Stimulated activated CD4-positive, alpha-beta T cell treated with anti-CD3 and anti-CD28 coated beads, Interleukin-4, amount 100 ng/mL, for 24 hours (primary cell): ENCODE measurements at places on chromosomes 1 and 21.

DNA sequence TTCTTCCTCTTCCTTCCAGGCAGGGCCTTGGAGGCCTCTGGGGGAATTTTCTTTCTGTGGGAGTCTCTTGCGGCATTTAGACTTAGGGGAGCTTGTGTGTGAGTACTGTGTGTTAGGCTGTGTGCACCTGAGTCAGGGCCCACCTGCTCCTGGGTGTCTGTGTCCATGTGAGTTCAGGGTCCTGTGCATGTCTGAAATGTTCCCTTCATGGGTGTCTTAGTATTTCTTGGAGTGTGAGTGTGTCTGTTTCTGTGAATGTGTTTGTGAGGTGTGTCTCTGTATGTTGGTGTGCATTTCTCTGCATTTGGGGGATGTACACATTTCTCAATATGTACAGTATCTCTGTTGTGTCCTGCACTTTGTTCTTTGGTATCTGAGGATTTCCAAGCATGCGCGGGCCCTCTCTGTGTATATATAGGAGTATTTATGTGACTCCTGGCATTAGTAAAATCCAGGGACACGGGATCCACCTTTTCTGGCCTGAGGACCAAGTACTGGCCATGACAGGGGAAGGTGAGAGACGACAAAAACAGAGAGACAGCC, 2.4 kb downstream of the TFAP2E start:
- no peak for DNase-seq

- DNase-seq: peak; percentile 51
Measured at GRCh38 chr1:110962892-110963690, 631 bp downstream of the LRIF1 start.

- DNase-seq: no peak
Measured at GRCh38 chr1:43866201-43866600, 67.4 kb upstream of the ARTN start.

DNA sequence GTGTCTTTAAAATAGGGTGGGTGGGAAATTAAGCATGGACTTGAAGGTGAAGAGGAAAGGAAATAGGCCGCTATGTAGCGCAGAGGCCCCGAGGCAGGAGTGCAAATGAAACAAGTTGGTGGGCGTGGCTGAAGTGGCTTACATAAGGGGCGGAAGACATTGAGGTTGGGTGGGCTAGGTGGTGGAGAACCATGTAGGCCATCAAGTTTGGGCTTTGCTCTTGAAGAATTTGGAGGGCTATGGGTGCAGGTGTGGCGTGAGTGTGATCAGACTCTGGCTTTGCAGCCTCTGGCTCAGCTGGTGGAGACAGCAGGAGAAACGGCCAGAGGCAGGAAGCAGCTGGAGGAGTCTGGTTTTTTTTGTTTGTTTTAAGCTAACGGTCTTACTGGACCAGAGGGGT, 6.7 kb downstream of the SLFNL1 start:
- DNase-seq: no peak

GRCh38 chr1:14650951-14651350, 52.5 kb downstream of the KAZN start:
- DNase-seq: no peak

GRCh38 chr1:211762206-211762605, 68.4 kb downstream of the LPGAT1 start:
- no peak for DNase-seq

DNA sequence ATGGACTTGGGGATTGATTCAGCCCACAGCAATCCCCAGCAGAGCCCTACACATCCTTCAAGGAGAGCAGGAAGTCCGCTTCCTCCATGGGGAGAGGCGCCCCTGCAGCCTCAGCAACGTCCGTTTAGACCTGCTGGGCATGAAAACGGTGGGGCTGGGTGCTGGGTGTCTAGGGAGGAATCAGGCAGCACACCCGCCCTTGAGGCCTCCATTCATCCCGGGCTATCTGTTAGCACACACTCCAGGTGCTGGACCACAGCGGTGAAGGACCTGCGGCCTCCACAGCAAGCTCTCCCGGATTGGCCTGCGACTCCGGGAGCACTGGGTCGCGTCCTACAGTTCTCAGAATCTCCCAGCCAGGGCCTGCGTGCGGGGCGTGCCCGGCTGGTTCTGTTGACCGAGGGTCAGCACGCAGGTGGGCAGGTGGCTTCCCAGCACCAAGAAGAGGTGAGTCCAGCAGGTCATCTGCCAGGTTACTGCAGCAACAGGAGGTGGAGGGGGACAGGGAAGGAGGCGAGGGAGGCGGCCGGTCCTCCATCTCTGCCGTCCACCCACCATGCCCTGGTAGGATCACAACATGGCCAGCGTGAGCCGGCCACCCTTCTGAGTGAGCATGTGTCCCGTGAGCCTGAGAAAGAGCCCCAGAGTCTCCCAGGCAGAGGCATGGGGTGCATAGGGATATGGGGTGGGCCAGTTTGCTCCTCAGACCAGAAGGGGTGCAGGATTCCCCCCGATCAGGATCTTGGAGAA, 96.6 kb downstream of the RIPK4 start:
- no peak for DNase-seq

DNA sequence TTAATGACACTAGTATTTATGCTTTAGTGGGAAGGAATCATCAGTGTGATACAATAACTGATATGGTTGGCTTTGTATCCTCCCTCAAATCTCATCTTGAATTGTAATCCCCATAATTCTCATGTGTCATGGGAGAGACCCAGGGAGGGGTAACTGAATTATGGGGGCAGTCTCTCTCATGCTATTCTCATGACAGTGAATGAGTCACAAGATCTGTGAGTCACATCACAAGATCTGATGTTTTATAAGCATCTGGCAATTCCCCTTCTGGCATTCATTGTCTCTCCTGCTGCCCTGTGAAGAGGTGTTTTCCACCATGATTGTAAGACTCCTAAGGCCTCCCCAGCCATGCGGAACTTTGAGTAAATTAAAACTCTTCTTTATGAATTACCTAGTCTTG, 1760.3 kb downstream of the NCAM2 start:
- DNase-seq: no peak

- DNase-seq: no peak
Measured at GRCh38 chr1:16976966-16977365, 3.5 kb downstream of the MFAP2 start.

- no peak for DNase-seq
Measured at GRCh38 chr1:62423580-62424242, 13.1 kb upstream of the USP1 start.

DNA sequence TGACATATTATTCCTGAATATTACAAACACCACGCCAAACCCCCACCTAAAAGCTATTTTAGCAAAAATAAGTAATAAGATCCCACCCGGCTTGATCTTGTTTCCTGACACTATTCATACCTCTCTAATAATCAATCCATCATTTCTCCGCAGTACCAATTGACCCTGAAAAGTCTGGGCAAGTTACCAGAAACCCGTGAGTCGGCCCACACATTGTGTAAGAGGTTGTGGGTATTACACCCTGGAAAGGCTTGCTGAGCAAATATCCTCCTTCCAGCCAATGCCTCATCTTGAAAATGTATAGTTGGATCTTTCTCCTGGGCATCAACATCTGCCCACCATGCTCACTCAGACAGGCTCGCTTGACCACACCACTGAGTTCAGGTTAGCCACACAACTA, 451.0 kb downstream of the TTLL7 start:
- DNase-seq: no peak

DNA sequence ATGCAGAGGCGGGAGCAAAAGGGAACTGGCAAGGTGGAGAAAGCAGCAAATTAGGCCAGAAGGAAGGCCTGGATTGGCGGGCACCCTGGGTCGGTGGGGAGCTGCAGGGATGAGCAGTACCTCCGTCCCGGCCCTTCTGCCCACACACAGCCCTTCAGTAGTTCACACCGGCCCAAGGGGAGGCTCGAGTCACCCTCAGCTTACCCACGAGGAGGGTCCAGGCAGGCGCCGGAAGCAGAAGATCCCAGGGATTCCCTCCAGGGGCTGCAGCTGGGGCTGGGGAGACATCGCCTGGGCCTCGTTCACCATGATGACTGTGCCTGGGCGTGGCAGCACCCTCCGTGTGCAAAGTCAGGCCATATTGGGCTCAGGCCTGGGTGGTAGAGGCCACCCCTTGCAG, 190.0 kb downstream of the PRDM16 start:
- DNase-seq: no peak

- no peak for DNase-seq
Measured at GRCh38 chr1:201517631-201518030, 10.7 kb upstream of the CSRP1 start.

DNA sequence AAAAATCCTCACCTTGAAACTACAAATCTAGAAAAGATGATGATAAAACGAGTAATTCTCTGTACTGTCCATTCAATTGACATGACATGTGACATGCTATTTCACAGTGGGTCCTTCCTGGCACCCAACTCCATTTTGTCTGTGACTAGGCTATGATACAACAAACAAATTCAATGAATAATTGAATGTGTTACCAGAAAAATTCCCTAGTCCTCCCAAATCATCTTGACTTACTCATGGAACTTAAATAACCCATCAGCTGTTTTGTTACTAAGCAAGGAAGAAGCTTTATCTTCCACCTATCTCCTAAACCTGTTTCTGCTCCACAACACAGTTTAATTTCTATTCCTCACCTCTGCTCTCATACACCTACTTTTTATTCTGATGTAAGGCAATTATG, 30.4 kb downstream of the B3GALNT2 start:
- DNase-seq: no peak

DNA sequence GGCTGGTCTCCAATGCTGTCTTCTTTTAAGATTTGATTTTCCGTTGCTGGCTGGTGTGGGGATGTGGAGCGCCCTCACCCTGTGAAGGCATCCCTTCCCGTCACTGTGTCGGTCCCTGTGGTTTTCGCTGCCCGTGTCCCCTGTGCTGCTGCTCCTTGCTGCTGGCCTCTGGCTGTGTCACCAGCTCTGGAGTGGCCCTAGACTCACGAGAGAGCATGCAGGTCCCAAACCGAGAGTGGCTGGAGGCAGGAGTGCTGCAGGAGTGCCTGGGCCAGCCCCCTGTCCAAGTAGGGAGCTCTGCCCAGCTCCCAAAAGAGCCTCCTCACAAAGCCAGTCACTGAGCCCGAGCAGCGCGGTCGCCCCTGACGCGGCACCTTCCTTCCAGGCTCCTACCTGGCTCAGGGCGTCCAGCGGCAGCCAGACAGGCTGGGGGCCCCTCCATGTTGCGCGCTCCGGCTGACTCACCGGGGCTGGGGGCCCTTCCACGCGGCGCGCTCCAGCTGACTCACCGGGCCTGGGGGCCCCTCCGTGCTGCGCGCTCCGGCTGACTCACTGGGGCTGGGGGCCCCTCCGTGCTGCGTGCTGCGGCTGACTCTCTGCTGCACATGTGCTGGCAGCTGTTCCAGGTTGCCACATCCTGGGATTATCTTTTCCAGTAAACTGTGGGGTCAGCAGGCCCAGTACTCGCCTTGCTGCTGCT, 106.7 kb upstream of the COL6A1 start:
- DNase-seq: no peak

- DNase-seq: no peak
Measured at GRCh38 chr1:24343412-24344089, 24.4 kb downstream of the GRHL3 start.

DNA sequence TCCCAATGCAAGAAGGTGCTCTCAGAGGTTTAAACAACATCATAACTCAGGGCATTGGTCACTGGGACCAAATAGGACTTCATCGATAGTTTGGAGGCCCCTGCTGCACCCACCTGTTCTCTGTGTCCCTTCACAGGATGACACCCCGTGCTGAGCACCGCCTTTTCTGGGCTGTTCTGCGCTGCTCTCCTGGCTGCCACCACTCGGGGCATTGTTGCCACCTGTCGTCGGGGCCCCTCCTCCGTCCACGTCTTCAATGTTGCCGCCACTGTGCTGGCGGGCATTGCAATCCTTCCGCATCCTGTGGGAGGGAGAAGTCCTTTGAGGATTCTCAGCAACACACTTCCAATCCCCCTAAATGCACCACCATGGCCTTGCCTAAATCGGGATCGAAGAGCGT, 47.7 kb downstream of the NTPCR start:
- no peak for DNase-seq

GRCh38 chr1:172323686-172324085, 96.8 kb upstream of the C1orf105 start:
- DNase-seq: no peak

DNA sequence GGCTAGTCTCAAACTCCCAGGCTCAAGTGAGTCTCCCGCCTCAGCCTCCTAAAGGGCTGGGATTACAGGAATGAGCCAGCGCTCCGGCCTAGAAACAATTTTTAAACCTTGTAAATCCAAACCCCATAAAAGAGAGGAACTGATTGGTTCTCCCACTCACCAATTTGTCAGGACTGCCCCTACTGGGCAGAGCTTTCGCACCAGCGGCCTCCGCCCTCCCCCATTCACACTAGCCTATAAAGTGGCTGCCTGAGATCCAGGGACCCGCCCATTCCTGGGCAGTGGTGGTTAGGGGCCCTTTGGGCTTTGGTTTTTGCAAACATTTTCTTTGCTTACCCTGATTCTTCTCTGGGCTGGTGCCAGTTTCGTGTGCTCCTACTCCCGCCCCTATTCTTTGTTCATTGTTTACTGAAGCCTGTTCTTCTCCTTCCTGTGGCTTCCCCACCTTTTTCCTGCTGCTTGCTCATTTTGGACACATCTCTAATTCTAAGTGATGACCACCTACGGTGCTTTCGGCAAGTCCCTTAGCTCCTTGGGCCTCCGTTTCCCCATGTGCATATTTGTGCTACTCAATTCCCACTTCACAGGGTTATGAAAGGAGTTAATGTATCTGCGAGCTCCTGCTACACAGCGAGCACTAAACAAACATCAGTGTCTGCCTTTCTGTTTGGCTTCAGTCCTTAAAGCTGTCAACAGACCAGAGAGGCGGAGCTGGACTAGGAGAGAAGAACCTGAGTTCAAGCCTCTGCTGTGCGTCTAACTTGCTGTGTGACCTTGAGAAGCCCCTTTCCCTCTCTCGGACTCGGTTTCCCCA, 39.8 kb upstream of the CLIC4 start:
- peak; percentile 14 for DNase-seq

DNA sequence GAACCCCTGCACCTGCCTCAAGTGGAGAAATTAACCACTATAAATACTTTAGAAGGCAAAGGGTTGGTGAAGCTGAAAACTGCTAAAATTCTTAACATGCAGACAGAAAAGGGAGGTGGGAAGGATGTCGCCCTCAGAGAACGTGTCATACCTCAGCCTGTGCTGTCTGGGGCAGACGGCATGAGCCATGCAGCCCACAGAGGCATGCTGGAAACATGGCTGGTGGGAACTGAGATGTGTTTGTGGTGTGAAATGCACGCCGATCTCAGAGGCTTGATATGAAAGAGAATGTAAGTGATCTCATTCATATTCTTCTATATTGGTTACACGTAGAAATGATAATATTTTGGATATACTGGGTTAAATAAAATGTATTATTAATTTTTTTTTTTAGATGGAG, 16.3 kb downstream of the AGPAT3 start:
- DNase-seq: peak; percentile 61

- no peak for DNase-seq
Measured at GRCh38 chr1:166086113-166086883, 80.5 kb downstream of the FAM78B start.

- DNase-seq: no peak
Measured at GRCh38 chr1:154158307-154159125, 3.6 kb upstream of the NUP210L start.

- DNase-seq: no peak
Measured at GRCh38 chr1:96861836-96862235, 140.3 kb downstream of the PTBP2 start.

GRCh38 chr21:17422931-17423330, 89.9 kb upstream of the CXADR start:
- no peak for DNase-seq
